ENCODE measurements at places on chromosomes 4 and X.

DNA sequence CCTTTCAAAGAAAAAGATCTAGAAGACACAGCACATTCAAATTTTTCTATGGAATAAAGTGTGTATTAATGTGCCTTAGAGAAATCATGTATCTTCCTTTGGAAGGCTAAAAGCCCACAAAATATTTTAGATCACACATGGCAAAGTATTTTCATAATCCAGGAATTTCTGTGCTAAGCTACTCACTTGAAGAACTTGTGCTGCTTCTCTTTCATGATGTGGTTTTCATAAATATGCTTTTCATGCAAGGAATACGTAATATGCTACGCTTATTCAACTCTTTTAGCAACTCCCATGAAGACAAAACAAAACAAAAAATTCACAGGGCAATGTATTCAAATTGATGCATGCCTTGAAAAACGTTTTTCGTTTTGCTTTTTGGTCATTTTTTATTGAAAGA is 125.6 kb downstream of the ARHGAP24 start:
- DNase-seq, result no peak

- DNase-seq, result no peak
These were observed 165.1 kb upstream of the POF1B start for GRCh38 chrX:85544609-85545008.

- no peak for DNase-seq
These were observed 1579.3 kb downstream of the C4orf33 start for GRCh38 chr4:130675266-130675665.

- DNase-seq, result peak; percentile 90
These were observed 2.3 kb downstream of the ZNF827 start for GRCh38 chr4:145936142-145936996.

- DNase-seq, result no peak
These were observed 89.4 kb downstream of the AMMECR1 start for GRCh38 chrX:110228453-110228852.

All from astrocyte of the hippocampus (primary cell).